Activated effector memory CD4-positive, alpha-beta T cell treated with Interleukin-2 at 50 U/mL for 16 hours (primary cell): ENCODE measurements at places on chromosomes 1 and 21.

- no peak for DNase-seq
These were observed 4.3 kb downstream of the PRMT2 start for GRCh38 chr21:46639489-46640386.

- DNase-seq, result no peak
These were observed 5.4 kb downstream of the CPLANE2 start for GRCh38 chr1:16231331-16232315.

DNA sequence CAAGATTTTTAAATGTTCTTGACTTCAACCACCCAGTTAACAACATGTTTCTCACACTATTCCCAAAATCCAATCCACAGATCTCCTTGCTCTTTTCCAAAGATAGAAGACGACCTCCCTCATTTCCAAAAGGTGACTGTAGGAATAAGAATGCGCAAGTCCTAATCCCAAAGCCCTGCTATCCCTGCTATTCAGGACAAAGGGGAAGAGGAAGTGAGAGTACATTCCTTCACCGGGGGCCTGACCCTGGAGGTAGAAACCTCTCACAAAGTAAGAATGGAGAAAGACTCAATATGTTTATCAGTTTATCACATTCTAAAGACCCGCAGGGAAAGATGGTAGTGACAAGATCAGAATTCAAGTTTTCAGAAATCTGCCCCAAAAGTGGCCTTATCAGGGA is 55.7 kb downstream of the PLEKHA6 start:
- no peak for DNase-seq

- DNase-seq, result no peak
These were observed 178.2 kb downstream of the ADGRL2 start for GRCh38 chr1:81978945-81979344.

- no peak for DNase-seq
These were observed 92.3 kb upstream of the ESRRG start for GRCh38 chr1:216815260-216816131.

DNA sequence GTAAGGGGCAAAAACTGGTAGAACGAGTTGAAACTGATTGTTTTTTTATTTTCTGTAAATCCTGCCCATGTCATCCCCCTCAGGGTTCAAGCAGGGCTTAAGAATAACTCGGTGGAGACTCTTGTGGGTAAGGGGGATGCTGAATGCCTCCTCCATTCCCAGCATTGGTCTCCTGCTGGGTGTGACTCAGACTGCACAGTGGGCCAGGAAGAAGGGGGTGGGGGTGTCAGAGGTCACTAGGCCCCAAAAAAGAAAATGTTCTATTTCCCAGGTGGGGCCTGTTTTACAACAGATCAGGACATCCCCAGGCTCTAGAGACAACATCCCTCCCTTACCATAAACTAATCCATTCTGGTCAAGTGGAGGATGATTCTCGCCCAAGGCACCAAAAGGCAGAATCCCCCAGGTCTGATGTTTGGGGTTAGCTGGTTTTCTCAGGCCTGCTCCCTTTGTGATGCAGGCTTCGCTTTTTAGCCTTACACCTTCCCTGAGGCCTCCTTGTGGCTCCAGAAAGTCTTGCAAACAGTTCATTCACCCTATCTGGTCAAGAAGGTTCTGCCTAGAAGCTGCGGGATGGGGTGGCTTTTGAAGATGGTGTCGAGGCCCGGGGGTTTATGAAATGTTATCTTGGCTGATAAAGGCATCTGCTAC is 10.7 kb upstream of the GRHL3 start:
- no peak for DNase-seq

DNA sequence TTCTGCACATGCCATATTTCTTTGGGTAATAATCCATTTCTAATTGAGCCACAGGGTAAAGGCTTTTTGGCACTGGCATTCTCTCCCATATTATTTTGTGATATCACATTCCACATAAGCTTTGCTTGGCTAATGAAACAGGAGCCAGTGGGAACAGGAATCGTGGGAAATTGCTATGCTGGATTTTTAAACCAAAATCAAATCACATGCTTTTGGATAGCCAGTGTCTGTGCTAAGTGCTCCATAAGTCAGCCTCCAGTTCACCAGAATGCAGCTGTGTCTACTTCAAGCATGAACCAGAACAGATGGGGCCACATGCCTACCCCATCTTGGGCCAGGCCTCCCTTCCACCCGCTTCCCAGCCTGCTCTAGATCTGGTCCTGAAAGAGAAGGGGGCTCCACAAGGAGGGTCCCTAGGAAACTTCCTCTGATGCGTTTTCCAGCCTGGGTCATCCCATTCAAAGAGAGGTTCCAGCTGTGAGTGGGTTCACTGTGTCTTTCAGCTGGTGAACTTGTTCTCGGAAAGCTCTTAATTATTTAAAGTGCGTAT is 131.2 kb upstream of the COA6 start:
- DNase-seq, result no peak
